ENCODE measurements at places on chromosomes 4 and X. TPM values are rescaled to one million over a fixed set of nuclear protein-coding genes. Genes with fewer than 3 reads are reported as not detected.

Gene HS6ST2
- 0.13 TPM for total RNA-seq

Gene MAN2B2
- 19.5 TPM for total RNA-seq

Gene HHIP
- 6.2 TPM for total RNA-seq

Gene TCEAL6
- total RNA-seq: not detected

Gene MEPE
- total RNA-seq: not detected

Gene RBM46
- under 0.01 TPM for total RNA-seq

Gene GAGE12E
- total RNA-seq: not detected

Gene RPS6KA3
- total RNA-seq: 55.8 TPM

Gene ARHGEF6
- total RNA-seq: 14.2 TPM

Gene MAGED4
- total RNA-seq: 2.0 TPM
